ENCODE measurements at places on chromosomes 11 and 22. TPM values are rescaled to one million over a fixed set of nuclear protein-coding genes. Genes with fewer than 3 reads are reported as not detected.

The CNTF gene
- 3.9 TPM for total RNA-seq

DNA sequence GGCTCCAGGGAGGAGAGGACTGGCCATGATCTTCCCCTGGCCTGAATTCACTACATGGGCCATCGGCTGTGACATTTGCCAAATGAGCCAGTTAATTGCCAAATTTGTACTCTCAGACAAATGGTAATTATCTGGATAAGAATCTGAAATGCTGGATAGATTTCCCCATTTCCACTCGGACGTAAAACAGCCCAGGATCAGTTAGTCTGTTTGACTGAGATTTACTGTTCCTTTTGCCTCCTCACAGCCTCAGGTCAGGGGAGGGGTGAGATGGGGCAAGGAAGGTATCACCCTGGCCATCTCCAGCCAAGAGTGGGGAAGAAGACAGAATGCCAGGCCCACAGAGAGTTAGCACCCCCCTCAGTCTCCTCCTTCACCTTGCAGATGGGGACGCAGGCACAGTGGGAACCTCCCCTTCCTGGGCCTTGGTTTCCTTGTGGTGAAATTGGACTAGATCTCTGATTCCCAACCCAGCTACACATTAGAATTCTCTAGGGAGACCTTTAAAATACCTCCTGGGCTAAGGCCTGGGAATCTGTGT is 5.2 kb downstream of the TRIM29 start:
- no peak for DNase-seq

DNA sequence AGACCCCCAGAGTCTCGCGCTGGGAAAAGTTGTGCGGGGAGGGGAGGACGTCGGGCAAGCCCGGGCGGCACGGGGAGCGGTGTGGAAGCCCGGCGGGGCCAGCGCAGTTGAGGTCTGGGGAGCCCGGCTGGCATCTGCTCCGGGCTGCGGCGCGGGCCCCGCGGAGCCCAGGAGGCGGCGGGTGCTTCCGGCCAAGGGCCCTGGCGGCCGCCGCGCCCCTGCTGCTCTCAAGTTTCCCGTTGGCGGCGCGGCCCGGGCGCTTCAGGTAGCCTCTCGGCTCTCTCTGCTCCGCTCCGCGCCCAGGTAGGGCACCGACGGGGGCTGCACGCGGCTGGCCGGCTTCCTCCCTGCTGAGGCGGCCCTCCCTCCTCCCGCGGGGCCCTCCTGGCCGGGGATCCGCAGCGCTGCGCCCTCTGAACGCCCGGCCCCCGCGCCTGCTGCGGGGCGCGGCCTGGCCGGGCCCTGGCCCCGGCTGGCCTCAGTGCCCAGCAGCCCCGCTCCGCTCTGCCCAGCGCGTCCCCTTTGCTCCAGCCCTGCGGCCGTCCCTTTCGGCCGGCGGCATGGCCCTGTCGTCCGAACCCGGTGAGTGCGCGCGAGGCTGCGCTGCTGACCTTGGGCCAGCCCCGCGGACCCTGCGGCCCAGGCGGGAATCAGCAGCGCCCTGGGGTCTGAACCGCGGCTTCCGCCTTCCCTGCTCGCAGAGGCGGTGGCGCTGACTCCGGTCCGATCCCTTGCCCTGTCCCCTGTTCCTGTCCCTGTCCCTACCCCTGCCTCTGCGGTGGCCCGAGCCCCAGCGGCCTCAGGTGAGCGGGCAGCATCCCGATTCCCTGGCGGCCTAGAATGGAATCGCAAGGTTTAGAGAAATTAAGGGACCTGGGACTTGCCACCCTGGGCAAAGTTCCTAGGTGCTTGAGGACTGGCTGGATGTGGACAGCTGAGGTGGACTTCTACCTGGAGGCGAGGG is 4.3 kb upstream of the AMPD3 start:
- DNase-seq = peak; percentile 45

The NLRP14 gene
- total RNA-seq = not detected

DNA sequence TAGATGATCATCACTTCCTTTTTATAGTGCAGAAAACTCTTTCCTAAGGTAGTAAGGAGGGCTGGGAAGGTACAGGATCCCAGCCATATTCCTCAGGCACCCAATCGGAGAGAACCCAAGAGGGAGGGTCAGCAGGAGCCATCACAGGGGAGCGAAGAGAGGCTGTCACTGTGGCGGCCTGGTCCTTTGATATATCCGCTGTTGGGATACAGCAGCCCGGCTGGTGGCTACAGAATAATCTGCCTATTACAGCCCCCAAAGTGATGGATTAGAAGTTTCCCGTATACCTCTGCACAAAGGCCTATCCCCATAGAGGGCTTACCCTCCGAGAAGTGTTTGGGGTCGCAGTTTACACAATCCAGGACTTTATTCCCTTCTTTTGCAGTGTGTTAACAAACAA is 48.5 kb downstream of the OR4D9 start:
- DNase-seq = no peak

DNA sequence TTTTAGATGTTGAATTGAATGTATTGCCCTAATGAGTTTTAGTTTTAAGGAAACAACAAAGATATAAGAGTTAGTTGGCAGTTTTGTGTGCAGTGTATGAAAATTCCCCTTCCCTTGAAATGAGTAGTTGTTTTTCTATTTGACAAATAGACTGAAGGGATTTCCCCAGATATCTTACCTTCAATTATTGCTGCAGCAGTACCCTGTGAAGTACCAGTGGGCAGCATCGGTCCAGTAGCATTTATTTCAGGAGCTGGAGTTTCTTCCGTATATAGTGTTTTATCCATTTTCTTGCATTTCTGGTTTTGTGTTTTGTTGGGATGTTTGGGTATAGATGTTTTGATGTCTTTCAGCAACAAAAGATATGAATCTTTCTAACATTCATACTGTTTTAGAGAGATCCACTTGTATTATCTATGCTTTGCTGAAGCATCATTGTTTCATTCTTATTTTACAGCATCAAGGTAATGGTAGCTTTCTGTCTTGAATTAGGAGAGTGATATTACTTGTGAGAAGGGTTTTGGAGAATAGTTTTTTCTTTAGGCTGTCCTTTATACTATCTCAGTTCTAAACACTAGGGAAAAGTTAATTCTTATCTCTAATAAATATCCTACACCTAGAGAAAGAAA is 7.4 kb downstream of the KMT2A start:
- DNase-seq = no peak

DNA sequence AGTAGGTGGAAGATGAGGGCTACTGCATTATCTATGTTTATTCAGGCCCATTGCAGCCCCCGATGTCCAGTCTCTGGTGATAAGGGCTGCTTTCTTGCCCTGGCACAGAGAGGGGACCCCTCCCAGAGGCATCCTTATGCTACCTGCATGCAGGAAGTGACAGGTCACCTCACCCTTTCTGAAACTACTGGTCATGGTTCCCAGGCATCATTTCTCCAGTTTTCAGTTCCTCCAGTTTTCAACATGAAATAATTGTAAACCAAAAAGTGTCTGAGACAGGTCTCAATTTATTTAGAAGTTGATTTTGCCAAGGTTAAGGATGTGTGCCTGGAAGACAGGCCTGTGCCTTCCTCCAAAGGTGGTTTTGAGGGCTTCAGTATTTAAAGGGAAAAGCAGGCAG is 57.0 kb downstream of the CTTN start:
- DNase-seq = no peak

The FAM111B gene
- total RNA-seq = 4.5 TPM

DNA sequence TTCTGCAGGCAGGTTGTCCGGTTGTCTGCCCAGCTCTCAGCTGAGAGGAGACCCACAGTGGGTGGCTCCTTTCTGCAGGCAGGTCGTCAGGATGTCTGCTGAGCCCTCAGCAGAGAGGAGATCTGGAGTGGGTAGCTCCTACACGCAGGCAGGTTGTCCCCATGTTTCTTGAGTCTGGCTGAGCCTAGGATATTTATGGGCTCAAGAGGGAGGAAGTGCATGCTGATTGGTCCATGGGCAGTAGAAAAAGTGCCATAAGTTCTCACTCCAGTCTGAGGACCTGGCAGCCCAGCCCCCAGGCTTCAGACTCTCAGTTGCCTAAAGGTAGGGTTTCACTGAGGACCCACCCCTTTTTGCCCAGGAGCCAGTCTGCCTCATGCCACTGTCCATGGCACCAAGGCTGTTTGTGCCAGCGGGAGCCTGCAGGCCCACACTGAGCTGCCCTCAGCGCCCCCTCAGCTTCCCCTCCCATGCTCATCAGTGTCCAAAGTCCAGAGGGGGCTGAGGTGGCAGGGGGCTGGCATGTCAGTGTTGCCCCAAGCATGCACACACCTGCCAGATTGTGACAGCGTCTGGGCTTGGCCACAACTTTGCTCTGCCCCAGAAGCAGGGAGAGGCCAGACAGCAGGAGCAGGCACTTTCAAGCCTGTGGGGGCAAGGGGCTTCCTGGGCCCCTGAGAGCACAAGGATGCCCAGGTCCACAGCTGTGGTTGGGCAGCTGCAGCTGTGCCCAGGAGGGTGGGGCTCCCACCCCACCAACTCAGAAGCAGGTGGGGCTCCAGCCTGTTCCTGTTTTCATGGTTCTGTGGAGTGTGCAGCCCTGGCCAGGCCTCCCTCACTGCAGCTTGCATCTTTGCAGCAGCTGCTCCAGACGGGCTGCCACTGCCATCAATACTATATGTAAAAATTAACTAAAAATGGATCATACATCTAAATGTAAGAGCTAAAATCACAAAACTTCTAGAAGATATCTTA is 3.8 kb upstream of the RNF141 start:
- no peak for DNase-seq

DNA sequence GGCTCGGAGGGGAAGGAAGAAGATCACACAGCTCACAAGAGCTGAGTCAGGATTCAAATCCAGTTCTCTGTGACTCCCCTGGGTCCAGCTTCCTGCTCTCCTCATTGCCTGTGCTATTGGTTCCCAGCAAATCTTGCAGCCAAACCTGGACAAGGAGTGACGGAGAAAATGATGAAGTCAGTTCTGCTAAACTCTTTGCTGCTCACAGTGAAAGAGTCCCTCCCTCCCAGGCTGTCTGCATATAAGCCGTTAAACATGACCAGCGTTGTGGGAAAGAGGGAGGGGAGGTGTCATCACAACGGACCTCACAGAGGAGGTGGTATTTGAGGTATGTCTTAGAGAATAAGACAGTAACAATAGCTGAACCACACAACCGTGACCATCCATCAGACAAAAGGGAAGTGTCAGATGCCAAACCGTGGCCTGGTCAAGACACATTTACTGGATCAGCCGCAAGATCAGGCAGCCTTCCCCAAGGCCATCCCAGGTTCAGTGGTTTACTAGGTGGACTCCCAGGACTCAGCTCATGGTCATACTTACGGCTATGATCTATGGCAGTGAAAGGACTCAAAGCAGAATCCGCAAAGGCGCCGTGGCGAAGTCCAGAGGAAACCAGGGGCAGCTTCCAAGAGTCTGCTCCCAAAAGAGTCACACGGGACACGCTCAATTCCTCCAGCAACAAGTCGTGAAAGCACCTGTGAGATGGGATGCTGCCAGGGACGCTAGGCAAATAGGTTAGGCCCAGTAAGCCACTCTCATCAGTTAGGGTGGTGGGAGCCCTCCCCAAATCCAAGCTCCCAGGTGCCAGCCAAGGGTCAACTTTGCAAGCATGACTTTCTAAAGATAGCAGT is 2.8 kb upstream of the CYTH4 start:
- no peak for DNase-seq

The OR5D14 gene
- total RNA-seq = not detected

DNA sequence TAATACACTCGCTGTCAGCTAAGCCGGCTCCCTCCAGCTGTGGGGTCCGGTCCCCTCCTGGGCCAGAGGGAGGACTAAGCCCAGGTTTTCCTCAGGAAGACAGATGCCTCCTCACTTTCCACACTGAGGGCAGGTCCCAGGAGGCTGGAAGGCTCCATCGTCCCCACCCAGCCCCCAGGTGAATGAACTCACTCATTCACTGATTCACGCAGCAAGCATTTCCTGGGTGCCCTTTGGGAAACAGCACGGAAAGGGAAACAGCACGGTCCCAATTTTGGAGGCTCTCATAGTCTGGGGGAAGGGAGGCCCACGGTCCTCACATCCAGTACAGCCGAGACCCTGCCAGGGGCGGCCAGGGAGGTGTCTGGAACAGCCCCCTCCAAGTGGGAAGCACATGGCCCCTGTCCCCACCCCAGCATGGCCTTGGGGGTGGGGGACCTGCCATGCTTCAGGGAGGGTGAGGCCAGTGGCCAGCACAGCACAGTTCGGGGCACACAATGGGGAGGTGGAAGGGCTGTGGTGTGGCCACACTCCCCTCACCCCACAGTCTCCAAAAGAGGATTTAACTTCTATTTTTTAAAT is 9.3 kb upstream of the TH start:
- DNase-seq = no peak

The SHANK3 gene
- total RNA-seq = 0.51 TPM

DNA sequence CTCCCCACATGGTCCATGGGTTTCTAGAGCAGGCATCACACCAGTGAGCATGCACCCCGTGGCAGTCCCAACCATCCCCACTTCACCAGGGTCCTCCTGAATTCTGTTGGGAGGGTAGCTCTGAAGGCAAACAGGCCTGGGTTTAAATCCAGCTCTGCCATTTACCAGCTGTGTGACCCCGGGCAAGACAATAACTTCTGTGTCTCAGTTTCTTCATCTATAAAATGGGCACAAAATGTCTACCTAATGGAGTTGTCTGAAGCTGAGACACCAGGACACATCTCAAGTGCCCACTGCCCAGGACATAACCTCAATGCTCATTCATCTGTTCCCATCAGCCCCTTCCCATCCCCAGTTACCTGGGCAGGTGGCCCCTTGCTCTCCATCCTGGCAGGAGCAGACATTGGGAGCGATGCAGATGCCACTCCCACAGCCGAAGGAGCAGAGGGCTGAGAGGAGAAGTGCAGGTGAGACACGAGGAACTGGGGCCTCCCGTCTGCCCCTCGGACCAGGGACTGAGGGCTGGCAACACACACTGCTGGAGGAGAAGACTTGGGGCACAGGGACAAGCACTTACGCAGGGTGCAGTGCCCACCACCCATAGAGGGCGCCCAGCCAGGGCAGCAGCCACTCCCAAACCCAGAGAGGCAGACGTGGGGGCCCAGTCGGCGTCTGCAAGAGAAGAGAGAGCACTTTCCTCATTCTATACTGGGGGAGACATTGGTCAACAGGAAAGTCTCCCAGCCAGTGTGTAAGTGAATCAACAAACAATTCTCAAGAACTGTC is 4.0 kb downstream of the VWCE start:
- DNase-seq = no peak

DNA sequence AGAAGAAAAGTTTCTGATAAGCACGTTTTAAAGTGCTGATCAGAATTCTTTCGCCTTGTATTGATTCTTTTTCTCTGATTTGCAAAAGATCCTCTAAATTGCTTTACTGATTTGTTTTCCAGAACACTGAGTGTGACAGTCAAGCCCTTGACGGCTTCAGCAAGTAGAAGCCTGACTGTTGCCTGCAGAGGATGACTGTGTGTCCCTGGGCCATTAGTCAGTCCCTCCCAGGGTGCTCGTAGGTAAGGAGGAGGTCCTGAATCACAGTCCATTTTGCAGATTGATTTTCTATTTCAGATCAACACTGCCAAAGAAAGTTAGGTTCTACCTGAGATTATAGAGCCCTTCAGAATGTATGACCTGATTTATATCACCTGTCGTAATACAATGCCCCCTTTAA is 38.6 kb upstream of the POGLUT3 start:
- no peak for DNase-seq

The GAS2 gene
- total RNA-seq = 0.51 TPM

GRCh38 chr11:64608046-64608445 is 17.0 kb downstream of the SLC22A12 start:
- DNase-seq = peak; percentile 66

- peak; percentile 87 for DNase-seq
Measured at GRCh38 chr11:110711776-110712658, at the start of gene ARHGAP20. Gene ARHGAP20, minus strand, starts transcription at chr11:110712437. Its CDS starts 206 bp downstream, at chr11:110712231.

The AQP11 gene
- total RNA-seq = 2.9 TPM

- no peak for DNase-seq
Measured at GRCh38 chr11:109870297-109870696, 222.9 kb upstream of the ZC3H12C start.

- DNase-seq = peak; percentile 84
Measured at GRCh38 chr11:64007629-64008282, 21.5 kb downstream of the OTUB1 start.

GRCh38 chr11:66231561-66231960 is 36.9 kb upstream of the RAB1B start:
- no peak for DNase-seq

Data from GM23248 (cell line).